Stimulated activated CD4-positive, alpha-beta T cell treated with anti-CD3 and anti-CD28 coated beads, Interleukin-12 subunit alpha, Interleukin-12 subunit beta, amount 100 ng/mL, for 4 hours (primary cell): ENCODE measurements at places on chromosomes 11 and 22.

DNA sequence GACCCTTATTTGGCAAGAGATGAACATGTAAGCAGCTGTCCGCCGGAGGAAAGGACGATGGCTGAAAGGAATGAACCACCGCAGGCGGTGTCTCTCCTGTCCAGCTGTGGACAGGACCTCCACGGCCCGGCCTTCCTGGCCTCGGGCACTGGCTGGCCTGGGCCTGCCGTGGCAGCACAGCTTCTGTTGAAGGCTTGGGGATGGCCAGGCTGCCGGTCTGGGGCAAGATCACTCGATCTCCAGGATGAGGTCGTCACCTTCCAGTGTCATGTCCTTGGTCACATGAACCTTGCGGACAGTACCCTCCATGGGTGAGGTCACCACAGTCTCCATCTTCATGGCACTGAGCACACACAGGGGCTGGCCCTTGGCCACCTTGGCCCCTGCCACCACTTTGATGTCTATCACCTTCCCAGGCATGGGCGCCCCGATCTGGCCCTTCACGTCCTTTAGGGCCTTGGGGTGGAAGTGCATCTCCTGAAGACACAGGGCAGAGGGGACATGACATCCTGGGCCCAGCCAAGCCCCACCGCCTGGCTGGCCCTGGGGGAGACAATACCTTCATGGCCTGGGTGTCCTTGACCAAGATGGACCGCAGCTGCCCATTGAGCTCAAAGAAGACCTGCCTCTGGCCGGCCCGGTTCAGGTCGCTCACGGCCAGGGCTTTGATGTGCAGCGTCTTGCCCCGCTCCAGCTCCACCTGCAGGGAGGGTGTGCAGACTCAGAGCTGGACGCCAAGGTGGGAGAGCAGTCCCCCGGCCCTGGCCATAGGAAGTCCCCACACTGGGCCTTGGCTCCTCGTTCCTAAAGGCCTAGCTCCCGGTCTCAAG lies 5.6 kb downstream of the RCE1 start:
- DNase-seq, result no peak

DNA sequence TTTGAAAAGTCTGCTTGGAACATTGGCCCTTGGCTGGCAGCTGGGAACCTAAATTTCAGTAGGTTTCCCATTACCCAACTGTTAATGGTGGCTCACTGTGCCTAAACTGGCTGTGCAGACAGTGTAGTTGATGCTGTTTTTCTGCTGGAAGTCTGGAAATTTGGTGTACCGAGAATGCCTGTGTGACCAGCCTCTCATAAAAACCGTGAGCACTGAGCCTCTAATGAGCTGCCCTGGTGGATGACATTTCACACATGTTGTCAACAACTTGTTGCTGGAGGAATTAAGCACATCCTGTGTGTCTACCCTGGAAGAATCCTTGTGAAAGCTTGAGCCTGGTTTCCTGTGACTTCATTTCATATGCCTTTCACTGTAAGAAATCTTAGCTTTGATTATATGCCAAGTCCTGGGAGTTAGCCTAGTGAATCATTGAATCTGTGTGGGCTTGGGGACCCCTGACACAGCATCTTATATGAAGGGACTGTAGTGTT lies 131.1 kb downstream of the LDLRAD3 start:
- DNase-seq, result no peak

DNA sequence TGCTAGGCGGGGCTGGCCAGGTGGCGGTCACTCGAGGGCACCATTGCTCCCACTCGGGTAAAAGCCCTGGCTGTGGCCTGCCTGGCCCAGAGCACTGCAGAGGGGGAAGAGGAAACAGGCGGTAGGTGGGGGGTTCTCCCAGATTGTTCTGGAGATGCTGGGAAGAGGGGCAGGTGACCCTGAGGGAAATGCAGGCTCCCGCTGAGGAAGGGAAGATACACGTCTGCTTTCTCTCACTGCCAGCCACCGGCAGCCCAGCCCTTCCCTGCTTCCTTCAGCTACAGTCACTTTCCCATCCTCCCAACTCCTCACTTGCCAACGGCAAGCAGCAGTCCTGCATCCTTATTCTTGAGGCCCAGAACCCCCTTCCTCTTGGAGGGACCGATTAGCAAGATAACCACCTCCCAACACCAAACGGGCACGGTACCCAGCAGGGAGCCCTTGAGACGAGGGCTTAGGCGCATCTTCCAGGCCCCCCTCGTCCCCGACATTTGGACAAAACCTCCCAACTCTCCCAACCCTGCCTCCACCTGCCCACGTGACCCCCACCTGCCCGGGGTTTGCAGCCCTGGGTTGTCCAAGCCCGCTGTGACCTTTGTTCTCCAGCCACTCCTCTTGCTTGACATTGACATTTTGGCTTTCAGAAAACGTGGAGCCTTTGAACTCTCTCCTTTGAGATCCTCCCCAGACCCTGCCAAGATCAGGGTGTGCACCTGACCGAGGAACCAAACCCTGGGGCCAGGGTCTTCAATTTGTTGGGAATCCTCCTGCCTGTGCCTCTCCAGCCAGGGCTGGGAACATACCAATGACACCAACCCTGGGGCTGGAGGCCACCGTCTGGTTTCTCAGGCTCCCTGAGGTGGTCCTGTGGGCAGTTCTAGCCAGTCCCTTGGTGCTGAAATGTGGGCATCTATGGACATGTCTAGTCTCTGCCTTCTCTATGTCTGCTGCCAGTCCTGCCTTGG lies 48.8 kb upstream of the TTLL12 start:
- DNase-seq, result no peak

GRCh38 chr11:34840736-34841386 lies 75.3 kb downstream of the APIP start:
- DNase-seq, result peak; percentile 4

- no peak for DNase-seq
These were observed 29.7 kb upstream of the TEF start for GRCh38 chr22:41352058-41352457.

DNA sequence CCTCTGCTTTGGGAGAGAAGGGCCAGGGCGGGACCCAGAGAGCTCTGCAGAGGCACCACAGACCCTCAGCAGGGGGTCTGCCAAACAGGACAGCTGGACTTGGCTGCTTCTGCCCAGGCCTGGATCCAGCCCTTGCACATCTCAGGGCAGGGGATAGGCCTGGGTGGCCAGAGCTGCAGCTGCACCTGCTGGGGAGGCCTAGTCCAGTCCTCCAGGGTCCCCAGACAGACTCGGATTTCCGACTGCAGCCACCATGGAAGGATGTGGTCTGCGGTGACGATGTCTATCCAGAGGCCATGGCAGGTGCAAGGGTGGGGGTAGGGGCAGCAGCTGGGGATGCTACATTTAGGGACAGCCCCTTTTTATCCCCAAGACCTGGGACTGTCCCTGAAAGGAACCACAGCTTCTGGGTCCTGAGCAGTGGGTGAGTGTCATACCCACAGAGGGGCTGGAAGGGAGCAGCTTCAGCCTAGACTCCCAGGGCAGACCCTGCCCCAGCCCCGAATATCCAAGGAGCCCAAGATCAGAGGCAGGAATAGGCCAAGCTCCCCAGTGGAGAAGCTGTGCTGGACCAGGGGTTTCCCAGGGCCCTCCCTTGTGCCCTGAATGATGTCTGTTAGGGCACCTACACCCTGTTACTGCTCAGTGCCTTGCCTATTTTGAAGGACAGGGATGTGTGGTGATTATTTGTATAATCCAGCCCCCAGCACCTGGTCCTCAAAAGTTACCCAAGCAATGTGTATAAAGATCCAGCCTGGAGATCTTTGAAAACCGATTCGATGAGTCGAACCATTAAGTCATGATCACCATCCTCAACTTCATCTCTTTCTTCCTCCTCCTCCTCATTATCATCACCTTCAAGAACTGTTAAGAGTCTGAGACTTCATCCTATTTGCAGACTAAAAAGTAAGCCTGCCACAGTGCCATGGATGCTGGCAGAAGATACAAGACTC lies 2.5 kb upstream of the IGLL5 start:
- DNase-seq, result no peak

DNA sequence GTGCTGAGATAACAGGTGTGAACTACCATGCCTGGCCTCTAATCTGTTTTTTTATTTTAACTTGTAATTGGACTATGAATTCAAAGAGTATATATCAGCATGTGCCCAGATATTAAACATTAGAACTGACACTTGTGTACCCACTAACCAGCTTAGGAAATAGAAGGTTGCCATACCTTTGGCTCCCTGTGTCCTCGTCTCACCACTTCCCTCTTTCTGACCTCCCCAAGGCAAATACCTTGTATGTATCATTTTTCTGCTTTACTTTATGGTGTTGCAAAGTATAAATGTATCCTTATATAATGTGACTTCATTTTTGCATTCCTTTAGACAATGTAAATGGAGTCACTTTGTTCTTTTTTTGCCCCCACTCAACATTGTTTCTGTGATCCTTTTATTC lies 9.1 kb downstream of the PPP6R3 start:
- no peak for DNase-seq

DNA sequence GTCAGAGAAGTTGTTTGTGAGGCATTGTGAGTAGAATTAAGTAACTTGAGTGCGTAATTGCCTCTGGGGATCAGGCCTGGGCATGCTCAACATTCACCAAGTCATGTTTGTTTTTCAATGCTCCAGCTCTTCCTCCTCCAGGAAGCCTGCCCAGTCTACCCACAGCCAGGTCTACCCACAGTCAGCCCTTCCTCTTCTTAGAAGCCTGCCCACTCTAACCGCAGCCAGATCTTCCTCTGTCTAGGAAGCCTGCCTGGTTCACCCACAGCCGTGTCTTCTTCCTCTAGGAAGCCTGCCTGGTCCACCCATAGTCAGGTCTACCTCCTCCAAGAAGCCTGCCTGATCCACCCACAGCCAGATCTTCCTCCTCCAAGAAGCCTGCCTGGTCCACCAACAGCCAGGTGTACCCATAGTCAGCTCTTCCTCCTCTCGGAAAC lies 25.0 kb downstream of the LRP5 start:
- no peak for DNase-seq

DNA sequence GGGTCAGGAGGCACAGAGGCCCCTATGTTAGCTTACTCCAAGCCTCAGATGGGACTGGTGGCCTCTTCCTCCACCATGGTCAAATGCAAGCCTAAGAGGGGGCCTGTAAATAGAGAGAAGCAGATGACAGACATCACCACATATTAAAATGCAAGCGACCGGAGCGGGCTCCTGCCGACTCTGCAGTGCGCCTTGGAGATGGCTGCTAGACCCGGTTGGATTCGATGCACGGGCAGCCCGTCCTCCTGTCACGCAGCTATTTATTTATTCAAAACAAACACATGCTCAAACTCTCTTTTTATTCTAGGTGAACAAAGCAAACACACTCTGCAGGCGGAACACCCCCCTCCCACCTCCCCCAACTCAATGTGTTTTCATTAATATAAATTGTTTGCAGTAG lies 208.0 kb downstream of the DSCAML1 start:
- DNase-seq, result no peak

GRCh38 chr22:46421267-46421666 lies 85.8 kb downstream of the TRMU start:
- DNase-seq, result no peak

GRCh38 chr11:27514558-27514957 lies 8.0 kb upstream of the LIN7C start:
- DNase-seq, result no peak

DNA sequence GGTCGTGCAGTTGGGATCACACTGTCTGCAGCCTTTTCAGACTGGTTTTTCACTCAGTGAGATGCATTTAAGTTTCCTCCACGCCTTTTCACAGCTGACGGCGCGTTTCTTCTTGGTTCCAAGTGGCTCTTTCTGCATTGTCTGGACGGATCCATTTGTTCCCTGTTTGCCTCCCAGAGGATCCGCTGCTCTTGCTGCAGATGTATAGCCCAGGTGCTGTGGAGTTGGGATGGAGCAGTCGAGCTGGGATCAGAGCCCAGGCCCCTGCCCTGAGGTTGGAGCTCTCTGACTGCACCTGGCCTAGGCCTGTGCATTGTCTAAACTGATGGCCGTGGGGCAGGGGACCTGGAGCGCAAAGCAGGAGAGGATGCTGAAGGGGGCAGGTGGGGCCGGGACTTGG lies 51.6 kb downstream of the PARVB start:
- DNase-seq, result no peak

- DNase-seq, result no peak
These were observed 64.1 kb upstream of the WNT11 start for GRCh38 chr11:76270389-76270788.

DNA sequence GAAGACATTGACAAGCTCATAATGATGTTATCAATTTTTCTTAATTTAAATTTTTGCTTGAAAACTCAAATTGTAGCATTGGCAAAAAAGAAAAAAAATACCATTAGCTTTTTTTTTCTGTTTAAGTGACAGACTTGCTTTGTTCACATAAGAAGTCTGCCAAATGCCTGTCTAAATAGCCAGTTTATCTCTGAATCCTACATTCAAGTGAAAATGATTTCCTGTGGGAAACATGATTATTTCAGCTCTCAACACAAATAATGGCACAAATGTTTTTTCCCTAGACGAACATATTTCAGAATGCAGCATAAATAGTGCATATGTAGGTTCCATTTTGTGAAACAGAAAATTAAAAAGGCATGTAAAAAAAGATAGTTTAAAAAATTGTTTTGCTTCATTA lies 23.5 kb downstream of the TYR start:
- no peak for DNase-seq

DNA sequence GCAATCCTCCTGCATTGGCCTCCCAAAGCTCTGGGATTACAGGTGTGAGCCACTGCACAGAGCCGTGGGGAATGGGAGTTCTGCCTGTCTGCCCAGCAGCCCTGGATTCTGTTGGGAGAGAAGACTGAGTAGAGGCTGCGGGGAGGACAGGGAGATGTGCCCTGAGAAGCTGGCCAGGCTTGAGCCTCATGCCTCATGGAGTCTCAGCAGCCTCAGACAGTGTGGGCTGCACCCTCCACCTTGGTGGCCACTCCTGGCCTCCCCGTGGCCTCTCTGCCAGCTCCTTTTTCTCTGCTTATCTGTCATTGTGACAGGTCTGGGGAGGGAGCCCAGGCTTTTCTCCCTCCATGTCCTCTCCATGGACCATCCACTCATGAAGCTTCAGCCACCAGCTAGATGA lies 43.2 kb downstream of the DKK3 start:
- DNase-seq, result no peak

DNA sequence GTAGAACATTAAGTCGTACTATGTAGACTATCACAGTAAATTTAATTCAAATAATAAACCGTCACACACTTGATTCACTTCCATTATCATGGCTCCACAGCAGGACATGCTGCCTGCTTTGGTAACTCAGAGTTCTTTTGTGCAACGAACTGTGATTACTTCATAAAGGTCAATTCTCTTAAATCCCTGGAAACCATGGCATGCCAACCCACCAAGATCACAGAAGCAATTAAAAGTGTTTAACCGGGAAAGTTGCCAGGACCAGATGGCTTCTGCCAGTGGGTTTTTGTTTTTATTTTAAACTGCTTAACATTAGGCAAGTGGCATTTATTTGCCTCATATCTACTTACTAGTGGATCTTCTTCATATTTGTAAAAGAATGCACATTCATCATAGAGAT lies 1162.1 kb downstream of the DLG2 start:
- no peak for DNase-seq

DNA sequence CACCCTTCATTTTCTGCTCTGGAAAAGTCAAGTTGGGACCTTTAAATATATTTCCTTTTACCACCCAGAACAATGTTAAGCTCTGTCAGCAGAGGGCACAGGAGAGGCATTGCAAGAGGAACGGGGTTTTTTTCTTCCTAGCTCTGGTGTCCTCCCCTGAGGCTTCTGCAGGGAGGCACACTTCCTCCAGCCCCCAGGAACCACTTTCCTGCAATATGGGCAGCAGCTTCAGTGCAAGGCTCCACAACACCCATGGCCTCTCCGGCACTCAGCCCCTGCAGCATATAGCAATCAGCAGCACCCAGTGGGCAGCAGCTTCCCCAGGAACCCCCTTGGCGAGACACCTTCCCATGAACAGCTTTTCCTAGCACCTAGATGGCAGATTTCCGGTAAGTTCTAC lies 101.4 kb downstream of the SYT9 start:
- DNase-seq, result no peak

- no peak for DNase-seq
These were observed 1.5 kb upstream of the CCKBR start for GRCh38 chr11:6258141-6258540.
